ENCODE measurements at places on chromosomes 6 and 20.

DNA sequence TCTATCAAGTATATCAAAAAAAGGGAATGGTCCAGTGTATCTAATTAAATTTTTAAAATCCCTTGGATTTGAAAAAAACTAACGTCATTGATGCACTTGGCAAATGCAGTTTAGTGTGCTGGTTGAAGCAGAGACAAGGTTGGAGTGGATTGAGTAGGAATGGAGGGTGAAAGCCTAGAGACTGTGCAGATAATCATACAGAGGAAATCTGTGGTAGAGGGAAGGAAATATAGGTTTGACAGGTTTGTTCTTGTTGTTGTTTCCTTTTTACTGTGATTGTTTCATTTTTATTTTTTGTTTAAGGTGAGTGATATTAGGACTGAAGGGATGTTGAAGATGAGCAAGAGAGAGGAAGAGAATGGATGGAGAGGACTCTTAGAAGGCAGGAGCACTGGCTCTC, 29.0 kb upstream of the L3MBTL3 start:
- no peak for DNase-seq

- DNase-seq, result no peak
Measured at GRCh38 chr20:40309731-40310130, 379.3 kb downstream of the MAFB start.

DNA sequence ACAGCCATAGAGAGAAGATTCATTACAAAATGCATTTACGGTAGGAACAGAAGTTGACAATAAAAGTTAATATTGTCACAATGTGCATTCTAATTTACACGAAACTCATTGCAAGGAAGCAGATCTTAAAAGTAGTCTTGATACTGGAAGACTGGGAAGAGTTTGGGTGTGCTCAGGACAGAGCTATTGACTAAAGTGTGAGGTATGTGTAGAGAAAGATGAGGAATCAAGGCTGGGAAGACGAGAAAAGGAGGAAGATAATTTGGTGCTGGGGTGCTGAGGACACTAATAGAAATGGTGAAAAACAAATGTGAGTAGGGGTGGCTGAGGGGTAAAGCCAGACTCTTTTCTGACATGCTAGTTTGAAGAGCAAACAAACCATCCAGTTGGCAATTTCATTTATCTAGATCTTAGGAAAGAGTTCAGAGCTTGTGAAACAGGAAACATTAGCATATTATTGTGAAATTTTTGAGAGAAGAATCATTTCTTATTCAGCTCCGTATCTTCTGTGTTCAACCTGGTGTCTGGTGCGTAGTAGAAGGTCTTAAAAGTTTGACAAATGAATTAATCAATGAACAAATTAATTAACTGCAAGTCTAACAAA, 72.7 kb downstream of the ELOVL4 start:
- no peak for DNase-seq

DNA sequence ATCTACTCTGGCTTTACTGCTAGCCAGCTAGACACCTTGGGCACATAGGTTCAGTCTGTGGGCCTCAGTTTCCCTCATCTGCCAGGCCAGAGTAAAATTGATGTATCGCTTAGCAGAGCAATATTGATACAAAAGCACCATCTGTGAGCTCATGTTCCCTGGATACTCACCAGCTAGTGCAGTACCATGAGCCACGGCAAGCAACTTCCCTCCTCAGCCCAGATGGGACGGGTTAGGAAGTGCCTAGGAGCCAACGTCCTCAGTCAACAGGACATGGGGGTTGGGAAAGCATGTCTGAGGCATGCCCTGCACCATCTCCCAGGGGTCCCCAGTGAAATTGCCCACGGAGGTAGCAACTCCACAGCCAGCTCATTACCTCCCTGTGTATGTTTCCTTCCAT, 258.3 kb downstream of the ANKRD60 start:
- no peak for DNase-seq

GRCh38 chr6:93036835-93037234, 382.5 kb downstream of the EPHA7 start:
- no peak for DNase-seq

GRCh38 chr6:166802401-166802800, 153.9 kb downstream of the RNASET2 start:
- DNase-seq, result no peak

DNA sequence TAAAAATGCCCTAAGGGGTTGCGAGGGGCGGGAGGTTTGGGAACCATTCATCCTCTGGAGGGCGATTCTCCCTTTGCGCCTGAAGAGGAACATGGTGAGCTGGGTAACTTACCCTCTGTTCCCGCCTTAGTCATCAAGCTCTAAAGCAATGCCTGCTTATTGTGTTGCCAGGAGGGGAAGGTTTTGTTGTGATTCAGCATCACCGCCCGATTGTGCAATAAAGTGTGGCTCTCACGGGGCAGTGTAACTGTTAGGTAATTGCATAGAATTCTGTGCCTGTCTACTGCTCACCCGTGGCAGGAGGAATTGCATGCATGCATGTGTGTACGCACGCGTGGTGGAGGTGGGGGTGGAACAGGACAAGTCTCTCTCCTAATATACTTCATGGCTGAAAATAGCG, 95.5 kb upstream of the AGPAT4 start:
- no peak for DNase-seq

GRCh38 chr6:39884696-39885095, 49.6 kb downstream of the MOCS1 start:
- DNase-seq, result no peak

Data from right forelimb (tissue), 1 donor.